ENCODE measurements at places on chromosomes 6 and 20. TPM values are rescaled to one million over a fixed set of nuclear protein-coding genes. Genes with fewer than 3 reads are reported as not detected.

WFDC12 gene
- total RNA-seq, result not detected

MDFI gene
- total RNA-seq, result 0.70 TPM

PIGT gene
- 102 TPM for total RNA-seq

ZBTB12 gene
- total RNA-seq, result 5.0 TPM

SPATA25 gene
- 0.83 TPM for total RNA-seq

BLCAP gene
- 49.2 TPM for total RNA-seq

ZSCAN23 gene
- not detected for total RNA-seq

All from A549 treated with ZK216348 at 1 μM for 4 hours (cell line).